NCI-H1436 (cell line): ENCODE measurements at places on chromosomes 12 and 14.

DNA sequence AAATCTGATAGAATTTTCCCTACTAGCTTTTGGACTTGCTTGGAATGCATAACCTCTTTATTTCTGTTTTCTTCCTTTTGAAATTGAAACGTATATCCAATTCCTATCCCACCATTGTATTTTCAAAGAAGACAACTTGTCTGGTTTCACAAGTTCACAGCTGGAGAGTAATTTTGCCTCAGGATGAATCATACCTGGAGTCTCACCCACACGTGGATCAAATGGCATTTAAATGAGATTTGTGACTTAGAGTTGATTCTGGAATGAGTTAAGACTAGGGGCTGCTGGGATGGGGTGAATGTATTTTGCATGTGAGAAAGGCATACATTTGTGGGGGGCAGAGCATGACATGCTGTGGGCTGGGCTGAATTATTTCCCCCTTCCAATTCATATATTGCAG lies 516.5 kb upstream of the MGAT4C start:
- DNase-seq, result no peak

- no peak for DNase-seq
Measured at GRCh38 chr14:91302391-91302790, 57.9 kb upstream of the GPR68 start.

GRCh38 chr12:94621662-94622359 lies 28.5 kb downstream of the TMCC3 start:
- DNase-seq, result no peak

- DNase-seq, result no peak
Measured at GRCh38 chr12:93653079-93653478, 24.1 kb upstream of the CRADD start.

- DNase-seq, result no peak
Measured at GRCh38 chr12:58965568-58965967, 45.3 kb upstream of the LRIG3 start.

DNA sequence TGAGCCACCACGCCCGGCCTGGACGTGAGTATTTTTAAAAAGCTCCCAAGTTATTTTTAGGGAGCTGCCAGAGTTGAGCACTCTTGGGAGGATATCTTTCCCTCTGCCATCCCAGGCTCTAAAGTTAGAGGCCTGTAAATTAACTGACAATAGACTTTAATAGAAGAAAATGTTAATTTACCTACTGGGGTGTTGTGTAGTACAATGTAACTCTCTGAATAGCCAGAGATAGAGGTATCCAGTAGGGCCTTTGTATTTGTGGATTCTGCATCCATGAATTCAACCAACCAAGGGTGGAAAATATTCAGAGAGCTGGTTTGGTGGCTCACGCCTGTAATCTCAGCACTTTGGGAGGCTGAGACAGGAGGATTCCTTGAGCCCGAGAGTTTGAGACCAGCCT lies 7.6 kb upstream of the PIGH start:
- no peak for DNase-seq

DNA sequence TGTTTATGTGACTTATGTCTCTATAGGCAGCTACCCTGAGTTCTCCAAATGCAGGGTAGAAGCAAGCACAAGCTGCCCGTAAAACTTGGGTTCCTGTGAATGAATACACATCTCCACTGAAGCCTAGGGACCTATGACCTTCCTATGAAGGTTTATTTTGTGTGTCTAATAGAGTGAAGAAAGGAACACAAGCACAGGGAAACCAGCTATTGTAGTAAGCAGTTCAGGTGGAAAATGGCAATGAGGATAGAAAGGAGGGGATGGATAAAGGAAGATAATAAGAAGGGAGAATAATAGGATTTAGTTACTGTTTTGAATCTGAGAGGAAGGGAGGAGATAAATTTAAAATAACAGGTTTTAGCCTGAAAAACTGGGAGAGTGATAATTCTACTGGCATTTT lies 2.4 kb downstream of the PFKM start:
- DNase-seq, result no peak

DNA sequence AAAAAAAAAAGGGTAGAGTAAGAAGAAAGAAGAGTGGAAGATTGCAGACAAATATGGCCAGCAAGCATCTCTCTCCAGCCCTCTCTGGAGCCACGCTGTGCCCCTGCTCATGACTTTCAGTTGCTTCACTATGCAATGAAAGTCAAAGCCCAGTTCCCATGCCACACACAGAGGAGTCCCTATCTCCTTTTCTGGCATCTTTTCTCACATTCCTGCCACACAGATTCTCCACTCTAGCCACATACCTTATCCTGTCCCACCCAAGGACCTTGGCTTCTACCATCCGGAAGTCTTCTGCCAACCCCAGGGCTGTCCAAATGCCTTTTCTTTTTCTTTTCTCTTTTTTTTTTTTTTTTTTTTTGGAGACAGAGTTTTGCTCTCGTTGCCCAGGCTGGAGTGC lies 39.3 kb upstream of the CAPRIN2 start:
- DNase-seq, result no peak

DNA sequence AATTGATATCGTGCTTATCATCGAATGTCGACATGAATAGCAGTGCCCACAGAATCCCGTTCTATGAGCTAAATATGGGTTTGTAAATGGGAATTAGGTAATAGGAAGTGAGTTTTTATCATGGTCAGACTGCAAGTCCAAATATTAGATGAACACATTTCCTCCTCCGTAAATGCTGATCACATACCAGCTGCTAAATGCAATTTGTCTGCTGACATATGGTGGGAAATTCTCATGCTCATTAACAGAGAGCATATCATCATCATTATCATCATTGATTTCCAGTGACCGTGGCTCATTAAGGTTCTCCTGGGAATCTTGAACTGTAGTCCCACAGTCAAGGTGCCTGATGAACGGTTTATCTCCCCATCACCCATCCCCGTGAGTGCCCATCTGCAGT lies 998.8 kb upstream of the TMEM132C start:
- DNase-seq, result no peak

DNA sequence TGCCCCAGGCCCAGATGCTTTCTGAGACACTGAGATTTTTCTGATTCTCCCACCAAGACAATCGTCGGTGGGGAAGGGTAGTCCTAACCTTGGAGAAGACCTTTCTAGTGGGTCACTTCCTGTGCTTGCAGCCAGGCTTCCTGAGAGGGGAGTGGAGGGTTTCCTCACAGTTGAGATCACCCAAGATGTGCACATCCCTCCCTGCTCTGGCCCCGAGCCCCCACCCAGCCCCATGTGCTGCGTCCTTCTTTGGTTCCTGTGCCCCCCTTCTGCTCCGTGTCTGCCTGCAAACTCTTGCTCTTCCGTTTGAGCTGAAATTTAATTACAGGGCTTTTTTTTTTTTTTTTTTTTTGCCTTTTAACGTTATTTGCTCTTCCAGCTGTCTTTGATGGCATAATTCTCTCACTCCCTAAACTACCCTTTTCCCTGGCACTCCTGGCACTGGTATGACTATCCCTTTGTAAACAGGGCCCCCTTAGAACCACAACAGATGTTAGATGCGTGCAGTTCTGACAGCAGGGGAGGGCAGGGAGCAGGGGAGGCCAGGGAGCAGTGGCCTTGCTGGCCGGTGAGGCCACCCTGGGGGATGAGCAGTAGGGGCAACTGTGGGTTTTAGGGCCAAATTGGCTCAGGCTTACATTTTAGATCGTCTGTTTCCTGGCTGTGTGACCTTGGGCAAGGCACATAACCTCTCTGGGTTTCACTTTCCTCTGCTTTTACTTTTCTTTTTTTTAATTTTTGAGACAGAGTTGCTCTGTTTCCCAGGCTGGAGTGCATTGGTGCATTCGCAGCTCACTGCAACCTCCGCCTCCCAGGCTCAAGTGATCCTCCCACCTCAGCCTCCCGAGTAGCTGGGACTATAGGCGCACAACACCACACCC lies 144.5 kb downstream of the PHETA1 start:
- DNase-seq, result no peak

GRCh38 chr14:98909251-98909944 lies 362.6 kb downstream of the BCL11B start:
- no peak for DNase-seq

DNA sequence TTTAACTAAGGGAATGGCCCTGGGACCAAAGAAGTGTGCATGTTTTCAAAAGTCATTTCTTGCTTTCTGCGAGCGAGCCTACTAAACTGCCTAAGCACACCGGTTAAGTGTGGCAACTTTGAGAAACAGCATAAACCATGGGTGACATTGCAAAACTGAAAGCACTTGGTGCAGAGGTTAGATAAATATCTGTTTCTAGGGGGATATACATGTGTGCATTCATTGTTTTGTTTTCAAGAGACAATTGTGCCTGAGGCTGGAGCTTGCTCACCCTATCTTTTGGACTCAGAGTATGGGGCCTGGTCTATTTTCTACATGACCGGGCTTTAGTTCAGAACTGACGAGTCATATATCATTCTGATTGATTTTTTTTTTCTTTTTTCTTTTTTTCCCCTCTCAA lies 923.4 kb downstream of the NRXN3 start:
- DNase-seq, result no peak

DNA sequence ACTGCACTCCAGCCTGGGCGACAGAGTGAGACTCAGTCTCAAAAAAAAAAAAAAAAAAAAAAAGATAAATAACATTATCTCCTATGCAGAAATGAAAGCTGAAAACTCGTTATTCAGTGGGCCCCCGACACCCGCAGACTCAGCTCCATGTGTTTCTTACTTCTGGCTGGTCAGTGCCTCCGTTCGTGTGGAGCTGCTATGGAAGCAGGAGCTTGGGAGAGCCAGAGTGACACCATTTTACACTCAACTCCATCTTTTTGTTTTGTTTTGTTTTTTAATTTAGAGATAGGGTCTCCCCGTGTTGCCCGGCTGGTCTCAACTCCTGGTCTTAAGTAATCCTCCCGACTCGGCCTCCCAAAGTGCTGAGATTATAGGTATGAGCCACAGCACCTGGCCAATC lies 13.3 kb upstream of the PLEKHG6 start:
- no peak for DNase-seq

- no peak for DNase-seq
Measured at GRCh38 chr12:110254971-110255540, 26.0 kb upstream of the ATP2A2 start.

GRCh38 chr12:70928071-70928470 lies 7.5 kb upstream of the PTPRR start:
- no peak for DNase-seq

DNA sequence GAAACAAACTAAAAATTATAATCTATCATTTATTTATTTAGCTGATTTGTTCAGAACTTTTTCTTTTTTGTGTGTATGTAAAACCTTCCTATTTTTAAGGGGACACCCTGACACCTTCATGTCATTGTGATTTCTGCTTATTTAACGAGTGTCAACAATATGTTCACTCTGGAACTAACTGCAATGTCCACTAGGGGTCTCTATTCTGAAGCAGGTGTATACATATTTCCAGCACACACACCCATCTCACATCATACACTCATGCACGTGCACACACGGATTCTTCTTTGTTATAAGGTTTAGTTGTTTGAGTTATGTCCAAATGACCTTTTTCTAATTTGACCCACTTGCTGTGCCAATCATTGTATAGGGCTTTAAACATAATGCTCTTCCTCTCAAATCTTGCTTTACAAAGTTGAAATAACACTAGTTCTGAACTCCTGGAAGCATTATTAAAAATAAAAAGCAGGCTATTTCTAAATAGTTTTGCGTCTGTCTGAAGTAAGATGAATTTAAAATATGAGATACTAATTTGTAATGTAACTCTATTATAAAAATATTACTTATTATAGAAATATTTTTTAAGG lies 15.5 kb downstream of the E2F7 start:
- peak; percentile 75 for DNase-seq

DNA sequence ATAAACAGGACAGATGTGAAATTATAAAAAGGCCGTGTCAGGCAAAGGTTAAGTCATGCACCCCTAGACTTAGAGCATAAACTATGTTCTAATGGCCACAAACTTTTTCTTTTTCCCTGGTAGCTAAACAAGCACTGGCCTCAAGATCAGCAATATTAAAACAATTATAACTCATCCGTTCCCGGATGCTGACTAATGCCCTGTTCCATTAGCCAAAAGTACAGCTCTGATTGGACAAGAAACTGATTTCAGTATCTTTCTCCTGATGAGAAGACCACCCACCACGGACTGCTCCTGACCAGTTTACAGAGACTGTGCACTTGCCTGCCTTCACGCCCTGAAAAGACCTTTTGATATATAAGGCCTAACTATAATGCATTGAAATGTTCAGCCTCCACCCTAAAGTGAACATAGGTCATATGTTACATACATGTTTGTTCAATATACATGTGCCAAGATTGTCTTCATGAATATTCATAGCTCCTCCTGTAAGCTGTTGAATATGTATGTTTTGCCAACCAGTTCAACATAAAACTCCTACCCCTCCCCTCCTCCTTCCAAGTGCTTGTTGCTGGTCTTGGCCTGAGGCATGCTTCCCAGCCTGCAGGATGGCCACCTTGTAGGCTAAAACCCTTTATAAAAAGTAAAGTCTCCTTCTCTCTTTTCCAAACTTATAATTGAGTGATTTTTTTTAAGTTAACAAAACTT lies 162.0 kb downstream of the IPO8 start:
- DNase-seq, result no peak

GRCh38 chr14:78153064-78153341 lies 17.2 kb upstream of the NRXN3 start:
- no peak for DNase-seq

- DNase-seq, result no peak
Measured at GRCh38 chr14:67602995-67603545, 3.0 kb upstream of the PIGH start.

DNA sequence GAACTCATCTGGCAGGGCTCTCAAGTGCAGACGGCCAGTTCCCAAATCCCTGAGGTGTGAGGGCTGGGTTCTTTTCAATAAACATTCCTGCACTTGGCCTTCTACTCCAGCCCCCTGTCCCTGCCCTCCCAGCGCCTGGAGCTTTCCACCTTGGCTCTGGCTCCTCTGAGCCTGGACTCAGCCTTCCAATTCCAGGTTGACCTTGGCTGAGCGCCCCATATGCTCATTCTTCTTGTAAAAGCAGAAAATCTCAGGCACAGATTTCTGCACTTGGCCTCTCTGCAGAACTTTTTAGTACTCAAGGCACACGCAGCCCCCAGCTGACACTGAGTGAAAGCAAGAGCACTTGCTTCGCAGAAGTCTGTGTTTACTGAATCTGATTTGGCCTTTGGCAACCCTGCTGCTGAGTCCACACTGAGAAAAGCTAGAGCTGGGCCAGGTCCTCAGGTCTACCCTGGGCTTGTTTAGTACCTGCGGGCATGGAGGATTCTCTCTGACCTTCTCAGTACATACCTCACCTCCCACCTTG lies 222.7 kb downstream of the MSRB3 start:
- DNase-seq, result no peak

DNA sequence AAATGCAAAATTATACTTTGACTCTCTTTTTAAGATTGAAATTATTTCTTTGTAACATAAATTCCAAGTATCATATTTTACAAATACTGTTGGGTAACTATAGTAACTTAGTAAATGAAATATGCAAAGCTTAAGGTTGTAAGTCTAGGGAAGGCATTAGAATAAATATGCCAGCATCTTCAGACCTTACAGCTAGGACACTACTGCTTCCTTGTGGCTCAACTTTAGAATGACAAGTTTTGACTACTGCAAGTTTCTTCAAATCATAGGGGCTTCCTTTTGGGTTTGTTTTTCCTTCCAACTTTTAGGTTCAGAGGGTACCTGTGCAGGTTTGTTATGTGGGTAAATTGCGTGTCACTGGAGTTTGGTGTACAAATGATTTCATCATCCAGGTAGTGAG lies 17.7 kb upstream of the ANP32D start:
- no peak for DNase-seq
